ENCODE measurements at places on chromosomes 2 and 18. TPM values are rescaled to one million over a fixed set of nuclear protein-coding genes. Genes with fewer than 3 reads are reported as not detected.

Gene MTERF4
- total RNA-seq = 26.1 TPM

Gene OSBPL1A
- 15.3 TPM for total RNA-seq

Gene TIMM21
- 25.0 TPM for total RNA-seq

Gene GPC1
- 173 TPM for total RNA-seq

Gene OSBPL6
- total RNA-seq = 0.53 TPM

Gene SLC19A3
- not detected for total RNA-seq

All from glomerular endothelial cell (primary cell).